Psoas muscle (tissue), 8 donors: ENCODE measurements at places on chromosomes 6 and 20.
A peak's percentile ranks its signal among the peaks of the same experiment; 100 is the strongest.

- DNase-seq, result peak; percentile 37
Measured at GRCh38 chr20:63103402-63104311, 96.9 kb upstream of the BHLHE23 start.

DNA sequence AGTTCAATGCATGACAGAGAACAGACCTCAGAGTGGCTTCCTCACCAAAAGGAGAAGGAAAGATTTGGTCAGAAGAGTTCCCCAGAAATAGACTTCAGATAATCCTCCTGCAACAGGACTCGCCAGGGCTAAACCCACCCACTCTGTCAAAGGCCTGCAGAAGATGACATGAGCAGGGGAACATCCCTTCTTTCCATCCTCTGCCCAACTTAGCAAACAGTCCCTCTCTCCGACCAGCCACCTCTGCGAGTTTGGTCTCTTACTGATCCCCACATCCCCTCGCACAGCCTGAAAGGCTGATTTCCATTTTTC is 7.5 kb downstream of the NFATC2 start:
- no peak for DNase-seq

GRCh38 chr6:151075527-151075926 is 164.2 kb upstream of the AKAP12 start:
- DNase-seq, result no peak

GRCh38 chr6:94446120-94446519 is 1026.8 kb upstream of the EPHA7 start:
- no peak for DNase-seq

GRCh38 chr6:32883789-32884188 is 29.8 kb downstream of the PSMB9 start:
- peak; percentile 31 for DNase-seq

GRCh38 chr20:40080041-40080652 is 608.9 kb downstream of the MAFB start:
- no peak for DNase-seq

GRCh38 chr20:25699914-25700313 is 3.3 kb upstream of the ZNF337 start:
- no peak for DNase-seq

DNA sequence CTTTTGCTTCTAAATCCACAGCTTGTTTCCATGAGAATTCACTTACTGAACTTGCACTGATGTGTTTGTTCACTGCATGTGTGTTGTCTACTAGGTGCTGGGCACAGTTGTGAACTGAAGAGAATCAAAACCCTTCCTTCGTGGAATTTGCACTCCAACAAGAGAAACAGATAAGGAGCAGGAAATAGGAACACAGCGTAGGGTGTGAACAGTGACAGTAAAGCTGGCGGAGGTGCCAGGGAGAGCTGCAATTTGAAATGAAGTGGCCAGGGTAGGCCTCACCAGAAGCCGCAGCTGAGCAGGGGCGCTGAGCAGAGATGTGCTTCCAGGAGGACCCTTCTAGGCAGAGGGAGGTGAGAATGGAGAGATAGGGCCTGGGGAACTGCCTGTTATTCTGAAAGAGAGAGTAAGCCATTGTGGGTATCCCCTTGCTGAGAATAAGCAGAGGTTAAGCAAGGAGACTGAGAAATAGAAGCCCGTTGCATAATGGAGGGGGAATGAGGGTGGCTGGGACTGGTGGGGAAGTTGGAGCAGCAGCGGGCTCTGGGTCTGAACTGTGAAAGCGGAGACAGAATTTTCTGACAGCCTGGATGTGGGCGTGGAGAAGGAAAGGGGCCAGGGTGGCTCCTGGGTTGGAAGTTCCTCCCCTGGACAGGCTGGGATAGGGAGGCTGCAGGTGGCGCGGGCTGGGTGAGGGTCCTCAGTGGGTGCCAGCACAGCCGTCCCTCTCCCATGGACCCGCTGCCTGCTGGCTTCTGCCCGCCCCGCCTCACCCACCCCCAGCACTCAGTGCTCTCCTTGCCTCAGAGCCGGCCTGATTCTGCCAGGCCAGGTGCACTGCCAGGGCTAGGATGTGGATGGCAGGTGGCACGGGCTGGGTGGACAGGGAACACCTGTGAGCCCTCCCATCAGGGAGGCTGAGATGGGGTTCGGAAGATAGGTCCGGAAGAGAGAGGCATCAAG is 114.7 kb upstream of the AFDN start:
- no peak for DNase-seq

GRCh38 chr20:25439328-25439727 is 31.9 kb downstream of the GINS1 start:
- no peak for DNase-seq

DNA sequence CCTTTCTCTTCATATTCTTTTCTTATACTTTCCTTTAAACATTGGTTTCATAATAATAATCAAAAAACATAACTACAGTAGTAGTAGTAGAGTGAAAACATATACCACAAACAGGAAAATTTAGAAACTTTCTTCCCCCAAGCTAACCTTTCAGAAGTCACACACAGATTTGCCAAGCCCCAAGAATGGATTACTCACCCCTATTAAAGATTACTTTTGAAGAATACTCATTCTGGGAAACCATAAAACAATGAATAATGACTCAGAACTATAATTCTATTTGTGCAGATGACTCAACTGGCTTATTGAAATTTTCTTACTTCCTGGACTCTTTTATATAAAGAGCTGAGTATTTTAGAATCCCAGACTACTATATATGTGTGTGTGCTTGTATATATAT is 119.4 kb upstream of the GJE1 start:
- DNase-seq, result no peak

- DNase-seq, result no peak
Measured at GRCh38 chr20:7161690-7162089, 394.2 kb downstream of the BMP2 start.

DNA sequence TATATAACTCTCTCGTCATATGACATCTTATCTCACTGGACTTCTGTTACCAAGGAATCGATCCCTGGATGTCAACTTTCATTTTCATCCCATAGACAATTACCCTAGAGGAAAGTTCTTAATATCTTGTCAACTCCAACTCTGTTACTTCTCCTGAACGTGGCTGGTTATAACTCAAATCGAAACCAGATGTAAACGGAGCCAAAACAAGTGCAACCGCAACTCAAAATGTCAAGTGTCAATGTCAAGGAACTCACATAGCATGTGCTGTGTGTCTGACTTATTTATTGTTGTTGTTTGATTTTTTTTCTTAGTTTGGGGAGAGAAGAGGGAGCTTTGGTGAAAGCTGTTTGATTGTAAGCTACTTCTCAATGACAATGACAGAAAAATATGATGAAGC is 108.6 kb downstream of the VIP start:
- DNase-seq, result no peak

DNA sequence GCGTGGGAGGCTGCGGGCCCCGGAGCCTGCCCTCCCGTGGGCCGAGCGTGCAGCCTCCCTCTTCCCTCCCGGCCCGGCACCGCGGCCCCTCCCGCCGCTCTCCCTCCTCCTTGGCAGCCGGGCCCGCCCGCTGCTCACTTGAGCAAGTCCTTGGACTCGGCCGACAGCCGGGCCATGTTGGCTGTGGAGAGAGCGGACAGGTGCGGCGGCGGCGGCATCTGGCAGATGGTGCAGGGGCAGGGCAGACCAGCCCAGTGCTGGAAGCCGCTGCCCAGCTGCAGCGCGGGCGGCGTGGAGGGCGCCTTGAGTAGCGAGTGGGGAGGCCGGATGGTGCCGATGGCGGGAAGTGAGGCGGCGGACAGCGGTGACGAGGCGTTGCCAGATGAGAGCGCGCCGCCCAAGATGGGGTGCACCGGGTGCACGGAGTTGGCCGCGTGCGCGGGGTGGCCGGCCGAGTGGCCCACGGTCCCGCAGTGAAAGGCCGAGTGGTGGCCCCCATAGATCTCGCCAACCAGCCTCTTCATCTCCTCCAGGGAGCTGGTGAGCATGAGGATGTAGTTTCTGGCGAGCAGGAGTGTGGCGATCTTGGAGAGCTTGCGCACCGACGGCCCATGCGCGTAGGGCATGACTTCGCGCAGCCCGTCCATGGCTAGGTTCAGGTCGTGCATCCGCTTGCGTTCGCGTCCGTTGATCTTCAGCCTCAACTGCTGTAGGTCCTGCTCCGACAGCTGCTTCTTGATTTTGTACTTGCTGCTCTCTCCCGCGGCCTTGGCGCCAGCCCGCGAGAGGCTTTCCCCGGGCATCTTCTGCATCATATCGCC is 766 bp downstream of the OLIG3 start:
- peak; percentile 65 for DNase-seq

DNA sequence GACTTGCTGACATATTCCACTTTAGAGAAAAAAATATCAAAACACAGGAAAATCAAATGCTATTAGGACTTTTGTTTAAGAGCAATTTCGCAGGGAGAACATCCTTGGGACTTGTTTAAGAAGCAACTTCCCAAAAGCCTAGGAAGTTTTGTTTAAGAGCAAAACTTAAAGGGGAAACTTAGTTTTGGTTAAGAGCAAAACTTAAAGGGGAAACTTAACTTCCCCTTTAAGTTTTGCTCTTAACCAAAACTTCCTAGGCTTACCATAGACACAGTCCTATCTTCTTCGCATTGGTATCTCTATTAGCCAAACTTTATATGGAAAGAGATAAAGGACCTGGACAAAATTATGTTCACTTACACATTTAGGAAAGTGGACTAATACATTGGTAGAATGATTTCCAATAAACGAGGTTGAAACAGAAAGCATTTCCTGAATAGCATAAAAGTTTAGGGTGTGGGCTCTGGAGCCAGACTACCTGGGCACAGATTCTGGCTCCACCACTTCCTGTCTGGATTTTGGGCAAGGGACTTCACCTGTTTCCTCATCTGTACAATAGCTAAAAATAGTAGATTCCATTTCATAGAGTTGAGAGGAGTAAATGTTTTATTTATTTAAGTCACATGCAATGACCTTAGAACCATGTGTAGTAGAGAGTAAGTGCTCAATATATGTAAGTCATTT is 15.7 kb downstream of the PAQR8 start:
- DNase-seq, result no peak
